ENCODE measurements at places on chromosomes 1 and 21. TPM values are rescaled to one million over a fixed set of nuclear protein-coding genes. Genes with fewer than 3 reads are reported as not detected.

Gene KRTAP19-1
- not detected for total RNA-seq

Gene AMY1C
- total RNA-seq: not detected

Gene AGBL4
- not detected for total RNA-seq

Gene FRRS1
- 39.2 TPM for total RNA-seq

Gene FNDC5
- total RNA-seq: 0.85 TPM

Gene ITLN2
- 1.4 TPM for total RNA-seq

Gene PUSL1
- total RNA-seq: 22.8 TPM

Gene PRSS38
- not detected for total RNA-seq

Gene KRTAP10-11
- total RNA-seq: not detected

Gene CLCA4
- not detected for total RNA-seq

Gene RIMKLA
- 0.28 TPM for total RNA-seq

Gene SLC2A5
- 5.6 TPM for total RNA-seq

Gene UBASH3A
- total RNA-seq: not detected

Gene ANKRD13C
- total RNA-seq: 24.7 TPM

Gene RUNX3
- not detected for total RNA-seq

Gene GALNT2
- 112 TPM for total RNA-seq

Gene RHOU
- total RNA-seq: 1.1 TPM

Gene NPR1
- 0.85 TPM for total RNA-seq

Measured in regular cardiac myocyte (primary cell).